CD4-positive, alpha-beta T cell treated with Interleukin-10 for 1 hour (primary cell): ENCODE measurements at places on chromosomes 3 and 15.

DNA sequence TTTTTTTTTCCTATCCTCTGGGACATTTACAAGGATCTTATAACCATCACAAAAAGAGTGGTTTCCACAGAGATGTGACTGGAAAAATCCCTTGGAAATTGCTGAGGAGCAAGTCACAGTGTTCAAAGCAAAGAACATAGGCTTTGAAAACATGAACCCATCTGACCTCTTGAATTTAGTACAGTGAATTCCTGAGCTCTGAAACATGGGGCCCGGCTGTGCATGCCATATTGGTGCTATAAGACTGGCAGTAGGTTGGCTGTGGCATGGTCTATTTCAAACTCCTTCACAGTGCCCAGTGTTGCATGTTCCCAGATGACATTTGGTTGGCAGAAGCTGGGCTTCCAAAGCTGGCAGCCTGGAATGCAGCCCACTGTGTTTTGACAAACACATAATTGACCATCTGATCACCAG is 202.2 kb downstream of the TIGIT start:
- DNase-seq = no peak

DNA sequence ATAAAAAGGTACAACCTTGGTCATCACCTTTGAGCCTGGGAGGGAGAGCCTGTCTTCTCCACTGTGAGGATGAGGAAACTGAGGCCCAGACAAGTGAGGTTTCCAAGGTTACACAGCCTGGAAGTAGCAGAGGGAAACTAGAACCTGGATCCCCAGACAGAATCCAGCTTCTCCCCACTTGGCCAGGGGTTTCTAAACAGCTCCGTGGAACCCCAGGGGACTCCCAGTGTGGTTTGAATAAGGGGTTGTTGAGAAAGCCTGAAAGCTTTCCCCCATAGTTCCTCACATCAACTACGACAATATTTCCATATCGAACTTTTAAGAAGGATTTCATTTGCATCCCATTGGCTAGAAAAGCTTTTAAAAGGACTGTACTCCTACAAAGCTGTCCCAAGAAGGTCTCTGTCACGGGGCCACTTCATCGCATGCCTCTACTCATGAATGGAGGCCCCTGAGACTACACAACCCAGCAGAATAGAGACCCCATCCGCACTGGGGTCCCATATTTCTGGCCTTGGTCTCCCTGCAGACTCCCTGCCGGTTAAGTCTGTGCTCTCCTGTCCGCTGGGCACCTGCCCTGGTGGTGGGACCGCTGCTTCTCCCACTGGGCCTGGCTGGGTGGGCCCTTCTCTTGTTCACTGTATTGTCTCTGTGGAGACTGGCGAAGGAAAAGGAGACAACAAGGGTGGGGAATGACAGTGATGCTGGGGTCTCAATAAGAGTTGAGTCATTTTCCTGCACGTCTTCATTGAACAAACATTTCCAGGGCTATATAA is 178.5 kb downstream of the SMAD6 start:
- no peak for DNase-seq

- no peak for DNase-seq
Measured at GRCh38 chr3:171001957-171002694, 24.4 kb downstream of the SLC2A2 start.

DNA sequence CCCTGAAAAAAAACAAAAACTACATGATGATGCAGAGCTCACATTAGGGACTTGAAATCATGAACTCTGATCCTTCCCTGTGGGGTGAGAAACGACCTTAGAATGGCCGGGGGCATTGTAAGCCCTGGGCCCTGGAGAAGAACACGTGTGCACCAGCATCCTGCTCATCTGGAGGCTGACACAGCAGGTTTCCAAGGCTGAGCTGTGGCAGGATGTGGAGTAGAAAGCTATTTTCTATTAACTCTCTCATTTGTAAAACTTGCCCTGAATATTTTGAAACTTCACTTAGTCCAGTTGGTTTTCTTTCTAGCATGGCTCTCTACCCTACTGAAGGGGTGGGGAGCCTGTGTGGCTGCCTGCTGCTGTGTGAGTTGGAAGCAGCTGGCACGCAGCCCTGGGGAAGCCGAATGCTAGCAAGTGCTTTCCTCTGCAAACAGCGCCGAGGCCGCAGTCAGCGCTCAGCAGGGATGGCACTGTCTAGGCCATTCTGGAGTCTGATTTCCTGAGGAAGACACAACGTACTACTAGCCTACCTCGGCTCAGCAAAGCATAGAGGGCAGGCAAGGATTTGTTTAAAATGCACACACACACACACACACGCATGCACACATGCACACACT is 58.0 kb downstream of the GABRG3 start:
- DNase-seq = no peak

GRCh38 chr3:125057186-125057850 is 1.5 kb upstream of the HEG1 start:
- no peak for DNase-seq

GRCh38 chr3:176375519-176375918 is 821.8 kb downstream of the TBL1XR1 start:
- DNase-seq = no peak

DNA sequence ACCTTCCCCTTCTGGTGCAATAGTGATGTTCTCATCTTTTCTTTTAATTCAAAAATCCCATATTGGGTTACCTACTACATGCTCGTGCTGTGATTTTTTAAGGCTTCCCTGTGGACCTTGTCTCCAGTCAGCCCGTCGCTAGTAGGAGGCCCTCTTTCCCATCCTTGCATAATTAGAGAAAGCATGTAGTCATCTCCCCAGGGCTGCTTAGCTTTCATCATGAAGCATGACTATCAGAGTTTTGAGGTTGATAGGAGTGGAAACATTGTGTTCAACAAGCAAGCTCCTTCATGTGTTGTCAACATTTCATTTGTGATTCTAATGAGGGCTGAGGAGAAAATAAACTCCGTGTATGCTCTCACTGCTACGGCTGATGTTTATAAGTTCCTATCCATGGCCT is 8.7 kb upstream of the LRTM1 start:
- no peak for DNase-seq
